ENCODE measurements at places on chromosomes 7 and 10.

GRCh38 chr10:73649876-73650536 lies 5.8 kb downstream of the SYNPO2L start:
- no peak for DNase-seq

DNA sequence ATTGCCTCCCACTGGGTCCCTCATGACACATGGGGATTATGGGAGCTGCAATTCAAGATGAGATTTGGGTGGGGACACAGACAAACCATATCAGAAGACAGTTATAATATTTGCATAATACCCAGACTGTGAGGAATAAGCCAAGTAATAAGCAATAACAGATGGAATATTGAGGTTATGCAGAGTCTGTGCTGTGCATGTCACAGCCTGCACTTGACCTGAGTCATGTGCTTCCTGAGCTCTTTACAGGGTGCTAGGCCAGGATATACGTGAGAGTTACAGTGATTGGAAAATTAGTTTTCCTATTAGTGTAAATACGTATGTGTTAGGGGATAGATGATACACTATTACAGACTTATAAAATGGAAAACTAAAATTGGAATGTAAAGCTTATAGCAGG lies 288.7 kb downstream of the SDK1 start:
- DNase-seq, result no peak

- no peak for DNase-seq
These were observed 462.4 kb downstream of the DNAJB6 start for GRCh38 chr7:157799076-157799685.

DNA sequence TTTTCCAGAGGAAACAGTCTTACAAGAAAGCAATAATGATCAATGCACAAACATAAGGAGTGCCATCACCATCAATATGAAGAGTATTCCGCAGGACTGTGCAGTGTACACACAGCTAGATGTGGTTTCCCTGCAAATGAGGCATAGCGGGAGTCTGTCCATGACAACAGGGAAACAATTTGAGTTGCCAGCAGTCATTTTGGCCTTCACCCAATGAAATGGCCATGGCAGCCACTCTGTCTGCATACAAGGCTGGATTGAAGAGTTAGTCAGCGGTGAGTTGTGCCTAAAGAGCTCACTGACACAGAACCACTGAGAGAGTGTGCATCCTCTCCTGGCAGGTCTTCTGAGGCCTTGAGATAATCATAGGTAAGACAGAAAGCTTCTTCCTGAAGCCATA lies 303.3 kb downstream of the IPMK start:
- DNase-seq, result no peak

- peak; percentile 31 for DNase-seq
These were observed 127.5 kb downstream of the CUBN start for GRCh38 chr10:17001961-17002749.

DNA sequence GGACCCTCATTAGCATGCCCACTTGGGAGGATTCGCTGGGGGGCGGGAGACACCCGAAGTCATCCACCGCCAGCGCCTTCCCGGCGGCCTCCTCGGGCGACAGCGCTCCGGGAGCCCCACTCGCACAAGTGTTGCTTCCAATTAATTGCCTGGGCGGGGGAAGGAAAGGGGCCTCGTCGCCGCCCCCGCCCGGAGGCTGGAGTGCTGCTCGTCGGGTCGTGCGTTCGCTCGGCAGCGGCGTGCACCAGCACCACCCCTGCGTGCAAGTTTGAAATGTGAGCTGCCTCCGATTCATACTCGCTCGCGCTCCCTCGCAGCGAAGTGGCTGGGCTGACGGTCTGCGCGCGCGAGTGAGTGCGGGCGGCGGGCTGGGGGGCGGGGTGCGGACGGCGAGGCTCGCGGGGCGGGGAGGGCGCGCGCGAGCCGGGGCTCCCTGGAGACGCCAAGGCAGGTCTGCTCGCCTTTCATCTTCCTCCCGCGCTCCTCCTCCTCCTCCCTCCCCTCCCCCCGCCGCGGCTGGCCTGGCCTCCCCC lies 104.6 kb upstream of the PPIF start:
- no peak for DNase-seq

- no peak for DNase-seq
These were observed 84.0 kb downstream of the SEMA3D start for GRCh38 chr7:85102813-85103350.

- no peak for DNase-seq
These were observed 53.9 kb upstream of the IL6 start for GRCh38 chr7:22672846-22673680.

DNA sequence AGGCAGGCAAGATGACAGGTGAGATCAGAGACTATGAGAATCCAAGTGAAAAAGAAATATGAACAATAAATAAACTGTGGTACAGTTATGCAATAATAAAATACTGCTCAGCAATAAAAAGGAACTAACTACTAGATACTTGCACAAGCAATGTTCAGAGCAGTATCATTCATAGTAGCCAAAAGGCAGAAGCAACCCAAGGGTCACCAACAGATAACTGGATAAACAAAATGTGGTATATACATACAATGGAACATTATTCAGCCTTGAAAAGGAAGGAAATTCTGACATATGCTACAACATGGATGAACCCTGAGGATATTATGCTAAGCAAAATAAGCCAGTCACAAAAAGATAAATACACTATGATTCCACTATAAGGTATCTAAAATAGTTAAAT lies 76.9 kb upstream of the KCNIP2 start:
- no peak for DNase-seq

DNA sequence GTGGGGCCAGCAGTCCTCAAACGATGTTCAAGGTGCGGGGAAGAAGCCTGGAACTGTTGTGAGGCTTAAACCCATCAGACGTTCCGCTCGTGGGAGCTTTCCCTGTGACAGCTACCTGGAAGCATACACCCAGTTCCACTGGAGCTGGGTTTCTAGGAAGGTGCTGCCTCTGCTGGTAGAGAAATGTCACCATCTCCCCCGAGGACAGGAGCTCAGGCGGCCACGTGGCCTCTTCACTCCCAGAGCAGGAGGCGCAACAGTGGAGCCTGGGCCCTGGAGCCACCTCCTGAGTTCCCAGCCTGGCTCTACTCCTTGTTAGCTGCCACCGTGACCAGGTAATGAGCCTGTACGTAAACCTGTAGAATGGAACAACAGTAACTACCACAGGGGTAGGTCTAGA lies 156.1 kb downstream of the ADARB2 start:
- DNase-seq, result no peak

GRCh38 chr7:44046321-44047061 lies 2.0 kb downstream of the DBNL start:
- DNase-seq, result peak; percentile 74

- no peak for DNase-seq
These were observed 379.6 kb downstream of the OTUD1 start for GRCh38 chr10:23818484-23818883.

DNA sequence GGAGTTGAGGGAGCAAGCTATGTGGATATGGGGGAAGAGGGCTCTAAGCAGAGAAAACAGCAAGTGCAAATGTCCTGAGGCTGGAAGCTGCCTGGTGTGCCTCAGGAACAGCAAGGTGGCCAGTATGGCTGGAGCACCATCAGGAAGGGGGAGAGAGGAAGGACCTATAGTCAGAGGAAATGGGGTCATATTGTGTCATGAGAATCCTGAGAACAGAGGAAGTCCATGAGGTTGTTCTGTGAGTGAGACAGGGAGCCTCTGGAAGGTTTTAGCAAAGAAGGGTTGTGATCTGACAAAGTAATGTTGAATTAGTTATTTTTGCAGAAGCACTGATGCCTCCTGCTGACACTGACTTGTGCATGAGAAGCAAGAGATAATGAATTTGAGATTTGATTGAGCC lies 204.3 kb downstream of the PTEN start:
- no peak for DNase-seq

DNA sequence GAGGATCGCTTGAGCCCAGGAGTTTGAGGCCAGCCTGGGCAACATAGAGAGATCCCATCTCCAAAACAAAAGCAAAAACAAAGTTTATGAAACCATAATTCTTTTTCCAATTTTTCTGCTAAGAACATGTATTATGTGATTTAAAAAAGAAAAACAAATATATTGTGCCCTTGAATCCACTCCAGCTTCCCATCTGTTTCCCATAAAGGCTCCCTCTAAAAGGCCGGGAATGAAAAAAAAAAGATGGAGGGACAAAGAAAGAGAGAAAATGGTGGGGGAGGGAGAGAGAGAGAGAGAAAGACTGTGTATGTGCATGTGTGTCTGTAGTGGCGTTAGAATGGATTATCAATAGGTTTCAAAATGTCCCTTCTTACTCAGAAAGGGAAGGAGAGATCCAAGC lies 20.5 kb upstream of the GSDME start:
- DNase-seq, result no peak

- DNase-seq, result no peak
These were observed 54.0 kb downstream of the ADAM12 start for GRCh38 chr10:126334272-126334671.

- DNase-seq, result no peak
These were observed 74.5 kb downstream of the ZNF22 start for GRCh38 chr10:45075216-45075615.

- no peak for DNase-seq
These were observed 42.3 kb downstream of the ATAD1 start for GRCh38 chr10:87775766-87776165.

GRCh38 chr7:139108266-139109187 lies 993 bp downstream of the ZC3HAV1 start:
- DNase-seq, result no peak

DNA sequence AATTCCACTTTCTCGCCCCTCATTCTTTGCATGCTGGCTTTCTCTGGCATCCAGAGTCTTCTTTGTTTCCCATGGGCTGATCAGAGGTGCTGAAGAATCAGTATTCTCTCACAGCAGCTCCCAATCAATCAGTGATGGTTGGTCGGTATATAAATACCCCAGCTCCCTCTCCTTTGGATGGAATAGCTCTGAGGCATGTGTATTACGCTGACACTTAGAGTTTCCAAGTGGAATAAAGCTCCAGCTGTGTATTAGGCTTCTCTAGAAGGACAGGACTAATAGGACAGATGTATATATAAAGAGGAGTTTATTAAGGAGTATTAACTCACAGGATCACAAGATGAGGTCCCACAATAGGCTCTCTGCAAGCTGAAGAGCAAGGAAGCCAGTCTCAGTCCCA lies 218.3 kb upstream of the GRB10 start:
- no peak for DNase-seq

- DNase-seq, result no peak
These were observed 92.0 kb downstream of the SFMBT2 start for GRCh38 chr10:7318836-7319235.

DNA sequence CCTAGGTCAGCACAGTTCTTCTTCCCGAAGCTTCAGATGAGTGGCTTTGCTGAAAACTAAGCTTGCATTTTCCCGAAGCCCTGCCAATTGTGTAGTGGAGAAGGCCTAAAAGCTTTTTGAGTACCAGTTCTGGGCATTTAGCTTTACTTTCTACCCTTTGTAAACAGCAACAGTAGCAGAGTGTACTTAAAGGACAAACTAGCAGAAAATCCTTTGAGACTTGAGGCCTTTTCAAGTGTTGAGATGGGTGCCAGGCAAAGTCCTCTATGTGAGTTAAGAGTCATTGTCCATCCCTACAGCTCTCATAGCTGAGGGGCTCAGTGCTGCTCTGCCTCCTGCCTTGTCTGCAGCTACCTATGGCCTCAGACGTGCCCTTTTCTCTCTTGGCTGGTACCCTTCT lies 368.2 kb downstream of the CCSER2 start:
- DNase-seq, result no peak

DNA sequence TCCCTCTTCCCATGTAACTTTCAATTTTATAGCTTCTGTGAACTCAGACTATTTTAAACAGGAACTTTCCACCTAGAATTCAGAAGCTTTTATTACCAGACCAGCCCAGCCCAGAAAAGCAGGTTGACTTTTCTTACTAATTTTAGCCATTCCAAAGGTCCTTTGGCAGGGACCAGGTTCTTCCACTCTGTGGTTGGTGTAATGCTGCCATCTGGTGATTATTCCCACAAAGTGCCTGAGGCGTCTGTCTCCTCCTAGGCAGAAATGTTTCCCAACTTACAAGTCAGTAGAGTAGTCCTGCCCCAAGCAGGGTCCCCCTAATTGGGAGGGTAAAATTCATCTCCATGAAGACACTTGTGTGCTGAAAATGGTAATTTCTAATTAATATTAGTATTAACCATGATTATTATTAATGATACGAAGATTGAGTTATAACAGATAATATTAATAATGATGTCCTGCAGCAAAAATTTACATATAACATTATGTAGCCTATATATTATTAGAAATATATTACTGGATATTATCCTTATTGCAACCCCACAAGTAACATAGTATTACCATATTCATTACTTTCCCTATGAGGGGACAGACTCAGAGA lies 53.0 kb upstream of the PPP1R17 start:
- no peak for DNase-seq

DNA sequence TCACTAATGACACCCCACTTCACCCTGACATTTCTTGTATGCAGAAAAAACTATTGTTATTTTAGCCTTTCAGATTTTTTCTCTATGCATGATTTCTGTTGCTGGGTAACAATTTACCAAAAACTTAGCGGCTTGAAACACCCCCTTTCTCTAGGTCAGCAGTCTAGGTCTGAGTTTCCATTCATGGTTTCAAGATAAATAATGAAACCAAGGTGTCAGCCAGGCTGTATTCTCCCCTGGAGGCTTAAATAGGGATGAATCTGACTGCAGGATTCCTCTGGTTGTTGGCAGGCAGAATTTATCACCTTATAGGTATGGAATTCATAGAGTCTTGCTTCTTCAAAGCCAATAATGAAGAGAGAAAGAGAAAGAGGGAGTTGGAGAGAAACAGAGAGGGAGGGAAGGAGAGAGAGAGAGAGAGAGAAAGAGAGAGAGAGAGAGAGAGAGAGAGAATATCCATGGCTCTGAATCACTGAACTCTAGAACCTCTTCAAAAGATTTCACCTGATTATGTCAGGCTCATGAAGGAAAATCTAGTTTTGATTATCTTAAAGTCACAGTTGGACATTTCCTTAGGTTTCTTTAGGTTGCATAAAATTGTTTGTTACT lies 1224.6 kb upstream of the LRRTM3 start:
- no peak for DNase-seq

- DNase-seq, result no peak
These were observed 3.0 kb downstream of the UCMA start for GRCh38 chr10:13231190-13231589.

DNA sequence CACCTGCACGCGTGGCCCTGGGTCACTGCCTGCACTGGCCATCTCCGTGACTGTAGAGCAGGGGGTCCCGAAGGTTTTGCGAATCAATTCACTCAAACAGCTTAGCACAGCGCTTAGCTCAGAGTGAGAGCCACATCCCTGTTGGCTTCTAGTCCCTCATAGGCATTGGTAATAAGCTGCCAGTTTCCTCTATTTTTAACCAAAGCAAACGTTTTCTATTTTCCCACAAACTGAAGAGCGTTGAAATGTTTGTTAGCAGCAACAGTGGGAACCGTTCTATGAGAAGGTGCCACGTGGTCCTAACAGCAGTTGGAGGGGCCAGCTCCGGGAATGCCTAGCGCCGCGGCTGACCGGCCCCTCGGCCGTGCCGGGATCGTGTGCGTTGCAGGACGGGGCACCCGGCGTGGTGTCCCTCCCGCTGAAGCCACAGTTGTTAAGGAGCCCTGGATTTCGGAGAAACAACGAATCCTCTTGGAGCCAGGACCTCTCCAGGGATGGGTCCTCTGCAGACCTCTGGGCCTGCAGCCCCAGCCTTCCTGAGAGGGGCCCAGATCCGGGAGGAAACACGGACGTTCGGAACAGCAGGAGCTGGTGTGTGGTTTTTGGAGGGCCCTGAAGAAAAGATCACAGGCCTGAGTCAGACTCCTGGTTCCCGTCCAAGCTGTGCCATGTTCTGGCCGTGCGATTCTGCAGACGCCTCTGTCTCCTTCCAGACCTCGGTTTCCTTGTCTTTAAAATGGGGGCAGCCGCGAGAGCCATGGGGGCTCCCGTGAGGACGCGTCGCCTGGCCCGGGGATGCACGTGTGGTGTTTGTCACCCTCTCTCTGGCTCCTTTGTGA lies 40.3 kb downstream of the FAM20C start:
- no peak for DNase-seq
